Stromal cell of bone marrow (primary cell): ENCODE measurements at places on chromosomes 6 and 20.

DNA sequence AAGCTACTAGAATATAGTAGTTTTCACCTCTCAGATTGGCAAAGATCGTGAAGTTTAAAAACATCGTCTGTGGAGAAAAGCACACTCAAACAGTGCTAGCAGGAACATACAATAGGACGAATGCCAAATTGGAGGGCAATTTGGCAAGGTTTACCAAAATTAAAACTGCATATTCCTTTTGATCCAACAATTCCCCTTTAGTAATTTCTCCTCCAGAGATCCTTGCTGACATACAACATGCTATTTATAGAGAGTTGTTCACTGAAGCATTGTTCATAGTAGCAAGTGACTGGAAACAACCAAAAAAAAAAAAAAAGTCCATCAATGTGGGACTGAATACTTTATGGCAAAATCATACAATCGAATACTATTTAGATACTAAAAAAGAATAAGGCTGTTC, 202.2 kb downstream of the ATXN1 start:
- DNase-seq: no peak

DNA sequence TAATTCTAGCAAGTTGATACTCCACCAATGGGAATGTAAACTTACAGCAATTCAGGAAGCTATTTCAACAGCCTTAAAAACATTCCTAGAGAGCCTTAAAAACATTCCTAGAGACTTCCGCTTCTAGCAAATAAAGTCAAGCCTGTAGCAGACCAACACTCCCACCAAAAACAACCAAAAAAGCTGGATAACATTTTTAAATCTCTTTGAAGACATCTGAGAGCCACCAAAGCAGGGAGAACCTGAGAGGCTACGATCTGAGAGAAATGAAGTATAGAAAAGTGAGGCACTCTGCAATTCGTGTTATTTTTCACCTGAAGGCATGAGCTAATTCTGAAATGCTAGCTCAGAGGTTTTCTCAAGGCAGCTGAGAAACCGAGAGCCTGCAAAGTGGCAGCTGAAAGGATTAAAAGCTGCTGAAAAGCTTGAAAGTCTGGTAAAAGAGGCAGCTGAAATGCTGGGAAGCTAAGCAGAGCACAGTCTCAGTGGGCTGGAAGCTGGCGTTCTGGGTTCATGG, 20.9 kb downstream of the GPR63 start:
- no peak for DNase-seq

GRCh38 chr20:36824142-36824940, 50.8 kb upstream of the DSN1 start:
- DNase-seq: no peak

DNA sequence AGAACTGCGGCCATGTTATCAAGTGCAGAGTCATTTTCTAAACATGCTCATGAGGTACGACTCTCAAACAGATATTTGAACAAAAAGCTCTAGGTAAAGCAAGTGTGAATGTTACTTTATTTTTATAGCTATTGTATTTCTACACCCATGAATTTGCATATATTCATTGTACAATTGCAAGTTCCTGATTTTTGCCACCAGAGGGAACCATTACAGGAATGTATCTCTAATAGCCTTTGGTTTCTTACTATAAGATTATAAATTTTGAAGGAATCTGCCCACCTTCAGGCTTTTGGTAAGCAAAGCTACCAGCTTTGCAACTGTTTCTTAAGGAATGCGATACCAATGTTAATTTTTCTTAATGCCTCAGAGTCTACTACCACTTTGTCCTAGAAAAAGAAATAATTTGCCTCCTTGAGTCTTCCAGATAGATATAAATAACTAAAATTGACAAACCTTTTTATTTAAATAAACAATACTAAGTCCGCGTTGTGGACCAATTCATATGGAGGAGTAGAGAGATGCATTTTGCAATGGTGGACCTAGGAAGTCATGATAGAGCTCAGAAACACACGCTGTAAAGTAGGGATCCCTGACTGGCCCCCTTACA, 125.4 kb upstream of the SAMD5 start:
- DNase-seq: peak; percentile 14

GRCh38 chr6:151763303-151763702, 44.2 kb upstream of the ESR1 start:
- peak; percentile 62 for DNase-seq

DNA sequence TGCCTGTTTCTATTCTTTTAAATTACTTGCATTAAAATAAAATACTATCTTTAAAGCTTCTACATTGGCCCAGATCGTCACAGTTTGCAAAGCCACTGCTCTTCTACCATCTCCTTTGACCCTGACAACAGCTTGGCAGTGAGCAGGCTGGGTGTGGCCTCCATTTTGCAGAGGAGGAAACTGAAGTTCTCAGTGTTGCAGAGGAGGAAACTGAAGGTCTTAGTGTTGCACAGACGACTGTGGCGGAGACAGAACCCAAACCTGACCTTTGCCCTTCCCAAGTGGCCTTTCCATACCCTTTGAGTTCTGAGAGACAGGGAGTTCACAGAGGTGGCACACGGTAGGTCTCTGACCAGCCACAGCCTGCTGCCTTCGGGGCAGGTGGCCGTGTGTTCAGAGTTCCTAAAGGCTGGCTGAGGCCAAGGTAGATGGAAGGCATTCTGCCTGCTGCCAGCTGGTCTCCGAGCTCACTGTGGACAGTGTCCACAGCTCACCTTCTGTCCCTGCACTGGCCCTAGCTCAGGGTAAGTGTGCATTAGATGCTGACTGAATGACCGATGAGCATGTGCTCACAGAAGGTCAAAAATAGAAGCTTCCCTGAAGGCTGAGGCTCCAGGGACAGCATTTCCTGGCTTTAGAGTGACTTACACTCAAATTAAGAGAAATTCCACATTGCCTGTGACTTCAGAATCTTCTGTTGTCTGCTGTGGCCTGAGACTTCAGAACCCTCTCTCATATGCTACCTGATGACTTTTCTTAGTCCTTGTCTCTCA, 113.5 kb upstream of the SLC24A3 start:
- DNase-seq: no peak

- peak; percentile 82 for DNase-seq
Measured at GRCh38 chr20:31674895-31675827, 37.4 kb downstream of the COX4I2 start.

- DNase-seq: no peak
Measured at GRCh38 chr6:43492673-43493072, 15.3 kb downstream of the TJAP1 start.

- no peak for DNase-seq
Measured at GRCh38 chr20:10710991-10711775, 37.4 kb upstream of the JAG1 start.

DNA sequence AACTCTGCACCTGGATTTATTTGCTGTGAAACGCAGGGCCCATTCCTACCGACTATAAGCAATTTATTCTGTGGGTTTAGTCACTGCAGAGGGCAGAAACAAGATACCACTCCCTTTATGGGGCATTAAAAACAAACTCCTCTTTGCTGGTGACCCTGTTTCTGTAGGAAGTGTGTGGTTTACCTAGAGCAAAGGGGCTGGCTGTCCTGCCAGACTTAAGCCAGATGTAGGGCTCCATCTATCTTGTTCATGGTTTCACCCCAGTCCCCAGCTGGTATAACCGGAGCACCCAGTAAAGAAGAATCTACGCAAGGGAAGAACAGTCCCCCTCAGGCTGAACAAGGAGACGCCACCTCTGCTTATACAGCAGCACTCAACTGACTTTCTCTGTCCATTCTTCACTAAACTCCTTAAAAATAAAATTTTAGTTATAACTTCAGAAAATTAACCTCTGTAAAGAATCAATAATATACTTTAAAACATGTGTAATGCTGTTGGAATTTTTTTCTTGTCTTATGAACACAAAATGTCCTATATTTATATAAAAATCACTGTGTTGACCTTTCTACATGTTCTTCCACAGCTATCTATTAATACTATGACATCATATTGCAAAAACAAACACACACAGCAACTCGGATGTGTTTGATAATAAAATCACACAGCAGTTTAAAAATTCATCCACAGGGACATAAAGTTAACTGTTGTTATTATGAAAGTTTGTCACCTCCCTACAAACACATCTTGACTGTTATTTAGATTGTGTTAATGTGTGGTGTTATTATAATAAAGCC, 126.1 kb upstream of the RPS6KA2 start:
- no peak for DNase-seq

DNA sequence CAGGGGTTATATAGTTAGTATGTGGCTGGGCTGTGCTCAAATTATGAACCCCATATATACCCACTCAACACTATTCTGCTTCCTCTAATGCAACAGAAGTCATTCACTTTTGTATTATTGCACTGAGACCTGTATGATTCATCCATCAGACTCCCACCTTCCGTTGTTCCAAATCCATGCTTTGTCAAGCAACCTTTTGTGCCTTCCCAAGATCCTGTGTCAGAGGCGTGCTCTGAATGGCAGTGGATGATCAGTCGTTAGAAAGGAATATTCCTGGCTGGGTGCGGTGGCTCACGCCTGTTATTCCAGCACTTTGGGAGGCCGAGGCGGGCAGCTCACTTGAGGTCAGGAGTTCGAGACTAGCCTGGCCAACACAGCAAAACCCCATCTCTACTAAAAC, 103.2 kb downstream of the SH3BGRL2 start:
- DNase-seq: no peak

GRCh38 chr20:634148-634925, 18.7 kb downstream of the SRXN1 start:
- DNase-seq: no peak

DNA sequence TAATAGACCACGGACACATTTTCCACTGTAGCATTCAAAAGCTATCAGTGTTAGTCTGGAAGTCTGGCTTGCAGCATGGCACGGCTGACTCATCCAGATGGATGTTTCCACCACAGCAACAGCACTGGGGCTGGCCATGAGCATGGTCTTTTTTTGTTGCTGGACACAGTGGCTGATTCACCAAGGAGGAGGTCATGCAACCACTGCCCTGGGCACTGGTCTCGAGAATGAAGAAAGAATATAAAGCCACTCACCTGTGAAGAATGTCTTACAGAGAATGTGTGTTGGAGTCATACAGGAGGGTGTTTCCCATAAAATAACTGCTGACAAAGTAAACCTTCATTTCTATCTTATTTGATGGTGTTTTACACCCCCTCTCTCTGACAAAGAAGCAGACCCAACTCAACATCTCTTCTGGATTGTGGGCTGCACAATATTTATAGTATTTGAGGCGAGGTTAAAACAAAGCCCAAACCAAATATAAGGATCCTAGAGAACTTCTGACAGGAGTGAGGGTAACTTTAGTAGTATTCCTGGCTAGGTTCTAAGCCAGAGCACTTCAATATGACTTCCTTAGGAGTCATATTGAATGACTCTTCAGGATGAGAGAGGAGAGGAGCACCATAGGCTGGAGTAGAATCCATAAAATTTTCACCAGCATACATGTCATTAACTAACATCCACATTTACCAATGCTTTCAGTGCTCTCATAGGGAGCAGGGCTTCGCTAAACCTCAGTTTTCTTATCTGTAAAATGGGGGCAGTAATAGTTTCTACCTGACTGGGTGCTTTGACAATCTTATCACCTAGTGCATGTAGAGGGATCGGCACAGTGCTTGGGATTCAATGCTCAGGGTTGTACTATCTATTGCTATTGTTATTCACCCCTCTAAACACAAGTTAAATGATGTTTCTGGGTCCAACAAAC, 121.4 kb downstream of the KIF13A start:
- peak; percentile 96 for DNase-seq

GRCh38 chr6:5086294-5086890, 1.3 kb downstream of the PPP1R3G start:
- DNase-seq: no peak

DNA sequence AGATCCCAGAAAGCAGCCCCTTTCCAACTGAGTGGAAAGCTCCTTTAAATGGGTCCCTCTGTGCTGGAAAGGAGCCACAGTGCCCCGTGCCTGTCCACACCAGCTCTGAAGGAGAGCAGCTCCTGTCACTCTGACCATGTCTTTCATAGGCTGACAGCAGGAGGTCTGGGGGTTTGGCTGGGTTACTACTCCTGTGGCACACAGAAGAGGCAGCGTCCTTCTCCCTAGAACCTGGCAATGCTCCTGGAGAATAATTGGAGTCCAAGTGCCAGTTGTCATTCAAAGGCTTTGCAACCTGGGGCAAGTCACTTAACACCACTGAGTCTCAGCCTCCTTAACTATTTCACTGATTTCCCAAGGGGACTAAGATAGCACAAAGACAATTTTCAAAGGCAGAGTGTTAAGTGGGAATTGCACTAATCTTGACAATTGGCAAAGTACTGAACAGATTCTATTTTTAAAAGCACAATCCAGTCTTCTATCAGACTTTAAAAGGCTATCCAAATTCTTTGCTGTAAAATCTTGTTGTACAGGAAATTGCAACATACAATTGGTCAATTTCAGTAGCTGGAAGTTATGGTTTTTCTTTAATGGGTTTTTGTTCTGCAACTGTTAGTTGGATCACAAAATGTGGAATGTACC, 457.2 kb downstream of the KIF16B start:
- no peak for DNase-seq

GRCh38 chr6:41894366-41895299, 542 bp downstream of the USP49 start:
- DNase-seq: no peak

GRCh38 chr6:138582573-138582972, 83.3 kb upstream of the NHSL1 start:
- no peak for DNase-seq

GRCh38 chr6:53320964-53321363, 27.8 kb downstream of the ELOVL5 start:
- no peak for DNase-seq

- no peak for DNase-seq
Measured at GRCh38 chr6:136922685-136923006, 545 bp downstream of the SLC35D3 start.

DNA sequence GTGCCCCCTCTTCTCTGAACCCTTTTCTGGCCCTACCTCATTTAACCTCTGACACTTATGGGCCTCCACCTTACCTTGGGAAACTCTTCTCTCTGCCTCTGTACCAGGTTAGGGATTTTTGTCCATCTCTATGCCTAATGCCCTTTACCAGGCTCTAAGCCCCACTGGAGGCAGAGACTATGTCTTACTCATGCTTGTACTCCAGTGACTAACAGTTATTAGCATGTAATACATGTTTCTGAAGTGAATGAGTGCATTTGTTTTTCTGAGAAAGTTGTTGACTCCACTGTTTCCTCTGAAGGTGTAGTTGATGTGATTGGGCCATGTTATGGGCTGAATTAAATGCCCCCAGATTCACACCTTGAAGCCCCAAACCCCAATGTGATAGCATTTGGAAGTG, 234.3 kb downstream of the PACRG start:
- no peak for DNase-seq

DNA sequence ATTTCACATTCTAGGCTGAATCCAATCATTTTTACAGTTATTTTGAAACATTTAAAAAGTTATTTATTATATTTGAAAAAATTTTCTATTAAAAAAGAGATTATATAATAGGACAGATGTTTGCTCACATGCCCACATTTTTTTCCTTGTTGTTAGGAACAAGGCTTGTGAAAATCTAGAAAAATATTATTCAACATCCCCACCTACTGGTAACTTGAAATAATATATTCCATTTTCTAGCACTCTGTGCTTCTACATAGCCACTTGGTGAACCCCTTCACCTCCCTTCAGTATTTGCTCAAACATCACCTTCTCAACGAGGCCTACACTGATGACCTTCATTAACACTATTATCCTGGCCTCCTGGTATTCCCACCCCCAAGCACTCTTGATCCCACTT, 18.3 kb upstream of the GPRC6A start:
- peak; percentile 18 for DNase-seq
